ENCODE measurements at places on chromosomes 16 and 17.
A peak's percentile ranks its signal among the peaks of the same experiment; 100 is the strongest.

DNA sequence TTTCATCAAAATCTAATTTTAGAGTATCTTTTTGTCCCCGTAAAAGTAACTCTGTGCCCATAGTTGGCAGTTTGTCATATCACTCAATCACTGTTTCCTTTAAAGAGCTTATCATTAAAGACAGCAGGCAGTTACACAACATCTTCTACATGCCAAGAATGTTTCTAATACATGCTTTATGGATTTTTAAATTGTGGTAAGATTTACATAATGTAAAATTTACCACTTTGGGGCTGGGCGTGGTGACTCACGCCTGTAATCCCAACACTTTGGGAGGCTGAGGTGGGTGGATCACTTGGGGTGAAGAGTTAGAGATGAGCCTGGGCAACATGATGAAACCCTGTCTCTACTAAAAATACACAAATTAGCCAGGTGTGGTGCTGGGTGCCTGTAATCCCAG, 687.2 kb downstream of the WWOX start:
- no peak for DNase-seq

DNA sequence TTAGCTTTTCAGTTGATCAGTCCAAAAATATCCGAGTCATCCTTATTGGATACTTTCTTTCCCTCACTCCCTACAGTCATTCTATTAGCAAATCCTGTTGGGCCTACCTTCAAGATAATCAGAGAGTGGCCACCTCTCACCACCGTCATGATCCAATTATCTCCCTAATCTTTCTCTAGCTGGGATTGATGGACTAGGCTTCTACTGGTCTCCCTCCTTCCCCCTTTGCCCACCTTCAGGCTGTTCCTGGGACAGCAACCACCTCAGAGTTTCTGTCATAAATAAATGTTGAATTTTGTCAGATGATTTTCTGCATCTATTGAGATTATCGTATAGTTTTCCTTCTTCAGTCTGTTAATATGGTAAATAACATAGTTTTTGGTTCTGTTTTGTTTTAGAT, 16.2 kb upstream of the RHBDL3 start:
- DNase-seq = no peak

DNA sequence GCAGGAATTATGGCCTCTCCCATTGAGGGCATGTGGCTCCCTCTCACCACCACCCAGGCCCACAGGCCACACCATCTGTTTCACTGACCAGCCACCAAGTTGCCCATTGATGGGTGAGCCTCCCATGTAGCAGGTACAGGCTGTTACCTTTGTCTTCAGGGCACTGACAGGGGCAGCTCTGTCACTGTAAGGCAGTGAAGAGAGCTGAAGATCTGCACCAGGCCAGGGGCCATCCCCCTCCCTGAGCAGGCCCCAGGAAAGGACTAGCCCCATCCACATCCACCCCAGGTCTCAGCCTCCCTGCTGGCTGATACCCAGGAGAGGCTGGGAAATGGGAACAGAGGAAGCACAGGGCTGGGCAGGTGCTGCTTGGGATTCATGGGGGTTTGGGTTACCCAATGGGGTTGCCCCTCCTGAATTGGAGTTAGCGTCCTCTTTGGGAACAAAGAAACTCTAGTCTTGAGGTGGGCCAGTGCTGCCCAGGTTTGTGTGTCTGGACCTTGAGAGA, 1691.4 kb downstream of the TP53TG3F start:
- no peak for DNase-seq

GRCh38 chr17:67248291-67248690, 3.3 kb upstream of the HELZ start:
- DNase-seq = no peak

DNA sequence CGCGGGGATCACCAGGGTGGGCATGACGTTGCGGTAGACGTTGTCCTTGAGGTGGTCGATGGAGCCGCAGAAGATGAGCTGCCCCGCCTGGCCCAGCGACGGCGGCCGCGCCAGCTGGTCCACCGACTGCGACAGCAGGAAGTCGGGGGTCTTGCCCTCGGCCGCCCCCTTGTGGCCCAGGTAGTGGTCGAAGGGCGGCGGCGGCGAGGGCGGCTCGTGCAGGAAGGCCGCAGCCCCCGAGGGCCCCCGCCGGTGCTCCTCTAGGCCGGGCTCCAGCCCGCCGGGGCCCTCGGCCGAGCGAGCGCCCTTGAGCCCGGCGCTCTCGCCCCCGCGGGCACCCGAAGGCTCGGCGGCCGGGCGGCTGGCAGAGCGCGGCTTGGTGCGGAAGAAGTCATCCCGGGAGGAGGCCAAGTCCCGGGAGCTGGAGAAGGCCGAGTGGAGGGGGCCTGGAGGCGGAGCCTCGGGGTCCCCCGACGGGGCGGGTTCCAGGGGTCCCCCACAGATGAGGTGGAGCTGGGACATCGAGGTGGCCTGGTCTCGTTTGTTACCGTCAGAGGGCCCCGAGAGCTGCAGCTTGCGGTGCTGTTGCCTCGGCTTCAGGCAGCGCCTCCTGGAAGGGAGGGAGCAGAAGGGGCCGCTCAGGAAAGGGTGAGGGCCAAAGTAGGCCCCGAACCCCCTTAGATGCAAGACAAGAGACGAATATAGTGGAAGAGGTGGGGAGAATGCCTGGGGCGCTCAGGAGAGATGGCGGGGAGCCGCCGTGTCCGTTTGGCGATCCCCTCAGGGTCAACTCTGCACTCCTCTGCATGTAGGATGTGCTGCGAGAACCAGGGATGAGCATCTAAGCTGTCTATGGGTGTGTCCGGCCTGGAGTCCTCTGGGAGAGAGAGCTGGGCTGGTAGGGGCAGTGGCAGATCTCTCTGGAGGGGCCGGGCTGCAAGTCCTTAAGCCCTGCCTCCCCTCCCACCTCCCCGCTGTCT, 8.8 kb downstream of the FAM171A2 start:
- DNase-seq = peak; percentile 52

- DNase-seq = no peak
Observed at GRCh38 chr16:76931186-76931585, 259.8 kb upstream of the MON1B start.

- no peak for DNase-seq
Observed at GRCh38 chr17:80656590-80656989, 112.0 kb downstream of the RPTOR start.

DNA sequence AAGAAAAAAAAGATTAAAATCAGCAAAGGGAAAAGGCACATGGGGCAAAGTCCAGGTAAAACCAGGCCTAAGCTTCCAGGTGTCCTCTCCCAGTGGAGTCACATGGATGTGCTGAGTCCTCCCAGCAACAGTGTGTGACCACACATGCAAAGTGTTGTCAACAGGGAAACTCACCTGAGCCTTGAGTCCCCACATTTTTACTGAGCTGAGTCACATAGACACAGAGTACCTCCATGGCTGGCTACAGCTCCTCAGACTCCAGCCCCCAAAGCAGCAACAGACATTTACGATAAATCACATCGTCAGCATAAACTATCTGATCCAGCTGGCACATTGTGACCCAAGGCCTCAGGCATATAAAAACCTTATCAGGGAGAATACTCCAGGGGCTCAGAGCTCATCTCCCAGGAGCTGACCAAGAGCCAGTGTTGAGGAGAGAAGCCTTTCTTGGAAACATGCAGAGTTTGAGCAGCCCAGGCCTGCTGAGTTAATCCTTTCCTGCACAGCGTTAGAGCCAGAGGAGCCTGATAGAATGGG, 20.5 kb downstream of the ERCC4 start:
- no peak for DNase-seq

GRCh38 chr16:54402873-54403272, 116.3 kb upstream of the IRX3 start:
- DNase-seq = no peak

DNA sequence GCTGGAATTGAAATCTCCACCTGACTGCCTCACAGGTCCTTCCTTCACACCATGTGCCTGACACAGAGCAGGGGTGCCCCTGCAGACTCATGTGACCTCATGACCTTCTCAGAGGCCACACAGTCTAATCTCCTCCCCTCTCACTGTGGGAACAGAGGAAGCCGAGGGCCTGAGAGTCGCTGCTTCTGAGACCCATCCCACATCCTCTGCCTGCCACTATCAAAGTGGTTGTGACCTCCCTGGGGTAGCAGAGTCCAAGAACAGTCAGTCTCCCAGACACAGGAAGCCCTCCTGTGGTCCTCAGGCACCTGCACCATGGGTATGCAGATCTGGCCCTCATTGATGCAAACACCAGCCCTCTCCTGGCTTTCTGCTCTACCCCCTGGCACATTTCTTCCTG, 78.5 kb downstream of the RAB11FIP4 start:
- DNase-seq = peak; percentile 38

Measured in CD8-positive, alpha-beta T cell (primary cell).